ENCODE measurements at places on chromosomes 6 and 20.

DNA sequence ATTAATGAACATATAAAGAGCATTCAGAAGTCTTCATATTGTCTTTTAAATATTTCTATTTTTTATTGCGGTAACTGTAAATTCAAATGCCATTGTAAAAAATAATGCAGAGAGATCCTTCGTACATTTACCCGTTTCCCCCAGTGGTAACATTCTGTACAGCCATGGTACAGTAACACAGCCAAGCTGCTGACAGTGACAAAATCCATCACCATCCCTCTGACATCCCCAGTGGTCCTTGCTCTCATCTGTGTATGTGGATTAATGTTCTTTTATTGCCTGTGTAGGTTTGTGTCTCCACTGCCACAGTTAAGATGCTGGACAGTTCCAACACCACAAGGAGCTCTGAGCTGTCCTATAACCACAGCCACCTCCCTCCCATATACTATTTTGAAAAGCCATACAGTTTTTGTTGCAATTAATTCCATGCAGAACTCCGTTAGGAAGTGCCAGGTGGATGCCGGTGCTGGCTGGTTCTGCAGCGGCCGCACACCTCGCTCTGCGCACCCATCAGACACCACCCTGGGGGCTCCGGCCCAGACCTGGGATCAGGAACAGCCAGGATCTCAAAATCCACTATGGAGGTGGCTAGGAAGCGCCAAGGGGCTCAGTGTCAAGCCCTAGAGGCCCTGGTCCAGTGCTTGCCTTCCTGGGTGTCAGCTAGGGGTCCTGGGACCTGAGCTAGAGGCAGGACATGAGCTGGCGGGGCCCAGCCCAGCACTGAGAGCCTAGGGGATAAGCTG lies 93.1 kb upstream of the PMEPA1 start:
- no peak for DNase-seq

GRCh38 chr20:15528391-15529111 lies 1044.7 kb downstream of the KIF16B start:
- DNase-seq = no peak

GRCh38 chr6:37862430-37862829 lies 42.9 kb downstream of the ZFAND3 start:
- no peak for DNase-seq

DNA sequence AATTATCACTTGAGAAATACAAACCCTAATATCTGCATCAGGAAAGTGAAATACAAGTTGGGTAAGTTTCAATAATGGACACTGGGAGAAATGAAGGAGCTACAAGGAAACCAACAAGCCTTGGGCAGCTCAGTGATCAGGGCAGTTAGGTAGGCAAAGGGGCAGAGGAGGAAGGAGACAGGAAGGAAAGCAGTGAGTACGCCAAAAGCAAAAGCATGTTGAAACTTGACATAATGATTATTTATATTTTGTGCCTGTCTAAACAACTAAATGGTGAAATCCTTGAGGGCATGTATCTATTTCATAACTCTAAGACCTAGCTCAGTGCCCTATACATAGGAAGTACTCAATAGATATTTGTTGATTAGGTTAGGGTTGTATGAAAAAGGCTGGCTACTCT lies 23.3 kb downstream of the PXT1 start:
- no peak for DNase-seq

DNA sequence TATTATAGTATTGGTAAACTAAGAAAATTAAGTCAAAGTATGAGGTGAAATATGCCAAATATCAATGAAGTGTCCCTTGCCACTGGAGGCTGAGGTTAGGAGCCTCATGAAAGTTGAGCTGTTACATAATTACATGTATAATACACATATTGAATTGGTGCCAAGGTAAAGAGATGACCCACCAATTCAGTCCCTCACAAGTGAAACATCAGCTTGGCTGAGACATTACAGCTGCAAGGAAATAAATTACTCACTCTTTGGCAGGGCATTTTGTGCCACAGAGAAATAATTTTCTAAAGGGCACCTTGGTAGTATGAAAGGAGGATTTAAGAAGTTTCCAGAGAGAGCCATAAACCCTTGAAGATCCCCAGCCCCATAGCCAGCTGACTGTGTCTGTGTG lies 127.4 kb downstream of the ADGRG6 start:
- DNase-seq = no peak

GRCh38 chr6:73870907-73871306 lies 174.9 kb downstream of the CD109 start:
- DNase-seq = no peak

DNA sequence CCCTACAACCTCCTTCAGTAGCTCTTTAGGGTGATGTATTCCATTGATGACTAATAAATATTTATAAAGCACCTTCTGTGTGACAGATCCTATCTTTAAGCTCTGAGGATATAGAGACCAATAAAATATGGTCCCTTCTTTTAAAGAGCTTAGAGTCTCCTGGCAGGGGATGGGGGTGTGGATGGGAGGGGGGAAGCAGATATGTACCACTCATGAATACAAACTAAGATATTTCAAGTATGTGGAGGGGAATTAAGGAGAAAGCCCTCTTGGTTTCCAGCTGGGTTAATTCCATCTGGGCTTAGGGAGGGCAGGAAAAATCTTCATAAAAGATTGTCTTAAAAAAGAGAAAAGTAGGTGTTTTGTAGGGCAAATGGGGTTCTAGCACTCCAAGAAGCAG lies 21.6 kb upstream of the FBXO9 start:
- no peak for DNase-seq

GRCh38 chr6:34875292-34876213 lies 12.3 kb downstream of the TAF11 start:
- DNase-seq = no peak

DNA sequence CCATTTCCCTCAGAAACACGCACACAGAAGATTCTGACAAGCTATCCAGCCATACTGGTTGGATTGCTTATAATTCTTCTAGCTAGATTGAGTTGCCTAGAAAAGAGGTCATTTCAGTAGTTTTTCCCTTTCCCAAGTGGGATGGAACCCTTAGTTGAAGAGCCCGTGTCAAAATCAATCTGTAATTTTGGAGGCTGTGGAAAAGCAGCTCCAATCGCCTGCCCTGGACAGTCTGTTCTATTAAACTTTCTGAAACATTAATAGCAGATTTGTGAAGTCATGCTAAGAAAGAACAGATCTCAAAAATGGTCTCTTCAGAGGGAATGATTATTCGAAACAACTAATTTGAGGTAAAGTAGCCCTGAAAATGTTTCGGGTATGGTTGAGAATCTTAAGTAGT lies 29.3 kb downstream of the TMEM200A start:
- DNase-seq = no peak

DNA sequence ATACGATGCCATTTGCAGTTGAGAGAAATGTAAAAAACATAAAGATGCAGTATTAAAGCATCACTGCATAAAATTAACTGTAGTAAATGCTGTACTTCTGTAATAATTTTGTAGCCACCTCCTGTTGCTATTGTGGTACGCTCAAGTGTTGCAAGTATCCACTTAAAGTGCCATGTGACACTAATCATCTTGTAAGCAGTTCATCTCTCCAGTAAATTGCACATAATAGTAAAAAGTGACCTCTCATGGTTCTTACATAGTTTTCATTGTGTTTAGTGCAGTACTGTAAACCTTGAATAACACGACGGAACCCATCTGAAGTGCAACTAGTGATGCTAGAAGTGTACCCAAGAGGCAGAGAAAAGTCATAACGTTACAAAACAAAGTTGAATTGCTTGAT lies 190.1 kb upstream of the VGLL2 start:
- DNase-seq = no peak

DNA sequence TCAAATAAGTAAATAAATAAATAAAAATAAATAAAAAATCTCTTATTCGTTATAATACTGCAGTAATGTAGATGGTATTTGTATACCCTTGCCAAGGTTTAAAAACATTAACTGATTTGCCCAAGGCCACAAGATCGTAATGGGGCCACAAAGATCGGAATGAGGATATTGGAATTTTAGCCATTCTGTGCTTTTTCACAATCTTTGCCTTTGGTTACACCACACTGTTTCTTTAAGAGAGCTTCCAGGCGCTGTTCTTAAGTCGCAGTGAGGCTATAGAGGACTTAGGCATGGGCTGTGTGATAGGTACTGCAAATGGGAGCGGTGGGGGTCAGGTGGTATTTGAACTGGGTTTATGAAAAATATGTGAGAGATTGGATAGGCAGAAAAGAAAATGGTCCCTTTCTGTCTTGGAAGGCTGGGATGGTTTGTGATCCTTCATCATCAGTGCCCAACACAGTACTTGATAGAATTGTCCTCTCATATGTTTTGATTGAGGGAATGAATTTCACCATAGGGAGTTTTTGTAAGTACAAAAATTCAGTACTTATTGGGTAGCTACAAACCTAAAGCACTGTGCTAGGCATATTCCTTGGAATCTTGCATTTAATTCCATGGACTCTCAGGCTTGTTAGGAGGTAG lies 1.4 kb downstream of the NUS1 start:
- DNase-seq = no peak

GRCh38 chr6:113623129-113623528 lies 234.0 kb upstream of the MARCKS start:
- no peak for DNase-seq

DNA sequence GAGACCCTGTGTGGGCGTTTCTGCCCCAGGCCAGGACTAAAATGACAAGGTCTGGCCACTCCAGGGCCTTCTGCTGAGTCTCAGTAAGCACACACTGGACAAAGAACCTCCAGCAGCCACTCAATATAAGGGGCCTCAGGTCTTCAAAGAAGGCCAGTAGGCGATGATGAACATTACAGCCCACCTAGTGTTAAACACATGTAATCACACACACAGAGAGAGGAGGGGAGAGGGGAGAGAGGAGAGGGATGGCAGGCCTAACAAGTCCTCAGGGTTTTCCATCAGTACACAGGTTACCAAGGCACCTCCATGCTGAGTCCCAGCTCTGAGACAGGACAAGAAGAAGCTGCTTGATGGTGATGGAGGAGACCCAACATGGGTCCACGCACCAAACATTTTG lies 325.6 kb downstream of the PTPRT start:
- DNase-seq = no peak

GRCh38 chr6:138576313-138576712 lies 77.0 kb upstream of the NHSL1 start:
- no peak for DNase-seq

GRCh38 chr20:43938932-43939761 lies 24.5 kb downstream of the TOX2 start:
- no peak for DNase-seq

DNA sequence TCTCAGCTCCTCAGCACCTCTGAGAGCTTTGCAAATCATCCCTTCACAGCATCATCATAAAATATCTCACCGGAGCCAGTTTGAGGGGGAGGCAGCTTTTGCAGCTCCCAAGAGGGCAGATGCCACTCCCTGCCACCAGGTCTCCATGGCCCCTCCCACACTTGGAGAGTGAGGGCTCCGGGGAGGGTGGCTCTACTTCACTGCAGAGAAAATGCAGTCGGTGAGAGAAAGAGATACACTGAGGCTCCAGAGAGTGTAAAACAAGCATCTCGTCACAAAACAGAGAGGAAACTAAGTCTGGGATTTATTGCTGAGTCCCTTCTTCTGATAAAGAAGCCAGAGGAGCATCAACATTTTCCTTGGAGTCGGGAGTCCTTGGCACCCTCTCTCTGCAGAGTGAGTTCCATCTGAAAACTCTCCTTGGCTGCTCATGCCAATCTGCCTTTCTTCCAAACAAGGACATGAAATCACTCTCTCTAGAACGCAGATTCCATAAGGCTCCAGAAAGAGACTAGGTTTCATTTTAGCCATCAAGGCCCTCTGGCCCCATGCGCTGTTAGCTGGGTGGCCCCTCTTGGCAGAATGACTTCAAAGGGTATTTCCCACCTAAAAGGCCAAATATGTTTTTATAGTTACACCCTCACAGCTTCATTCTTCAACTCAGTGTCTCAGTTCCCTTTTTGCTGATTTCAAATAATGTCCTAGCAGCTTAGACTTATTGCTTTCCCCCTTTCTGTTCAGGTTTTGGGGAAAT lies 70.6 kb upstream of the F13A1 start:
- no peak for DNase-seq

GRCh38 chr6:13528232-13528631 lies 40.8 kb upstream of the GFOD1 start:
- no peak for DNase-seq

DNA sequence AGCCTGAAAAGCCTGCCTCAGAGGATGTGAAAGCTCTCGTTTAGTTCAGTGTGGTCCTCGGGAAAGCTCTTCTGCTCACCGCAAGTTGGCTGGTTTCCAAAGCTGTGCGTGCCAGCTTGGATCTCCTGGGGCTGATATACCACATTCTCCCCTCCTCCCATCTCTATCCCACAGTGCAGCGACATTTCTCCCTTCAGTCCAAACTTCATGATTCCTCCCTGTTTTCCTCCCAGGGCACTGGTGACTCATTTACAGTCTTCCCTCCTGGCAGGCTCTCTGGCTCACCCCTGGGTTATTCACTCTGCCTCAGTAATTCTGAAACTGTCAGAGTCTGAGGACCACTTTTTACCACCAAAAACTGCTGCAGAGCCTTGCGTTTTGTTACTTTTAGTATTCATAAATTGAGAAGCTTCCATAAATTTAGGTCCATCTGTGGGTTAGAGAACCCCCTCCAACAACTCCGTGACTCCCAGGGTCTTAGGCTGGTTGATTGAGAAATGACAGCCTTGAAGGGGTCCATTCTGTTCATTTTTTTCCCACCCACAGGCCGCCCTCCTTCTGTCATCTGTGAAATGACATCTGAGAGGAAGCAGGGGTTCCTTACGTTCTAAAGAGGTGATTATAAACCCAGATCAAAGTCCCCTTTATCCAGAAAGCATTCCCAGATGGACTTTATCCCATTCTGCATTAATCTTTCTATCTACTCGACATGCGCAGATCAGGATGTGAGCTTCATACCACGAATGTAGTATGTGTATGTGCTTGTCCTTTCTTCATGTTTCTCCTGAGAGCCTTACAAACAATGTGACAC lies 6.1 kb downstream of the TRIM10 start:
- no peak for DNase-seq

GRCh38 chr6:154247119-154247861 lies 109.3 kb downstream of the IPCEF1 start:
- DNase-seq = peak; percentile 58

GRCh38 chr6:15287670-15288375 lies 42.0 kb downstream of the JARID2 start:
- DNase-seq = no peak

- no peak for DNase-seq
Observed at GRCh38 chr6:105753620-105754211, 332.4 kb upstream of the PRDM1 start.

DNA sequence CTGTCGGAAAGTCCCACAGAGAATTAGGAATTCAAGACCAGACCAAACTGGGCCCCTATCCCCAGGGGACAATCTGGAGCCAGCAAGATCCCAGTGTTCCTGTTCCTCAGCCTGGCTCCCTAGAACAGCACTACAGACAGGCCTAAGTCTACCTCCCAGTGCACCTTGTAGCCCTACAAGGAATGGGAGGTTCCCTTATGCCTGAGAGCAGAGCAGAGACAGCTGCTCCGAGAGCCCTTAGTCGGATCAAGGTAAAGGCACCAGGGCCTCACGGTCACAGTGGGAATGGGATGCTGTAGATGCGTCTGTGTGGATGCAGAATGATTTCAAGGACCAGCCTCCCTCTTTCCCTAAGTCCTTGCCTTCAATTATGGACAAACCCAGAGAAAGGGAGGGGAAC lies 204.5 kb upstream of the STXBP5 start:
- no peak for DNase-seq

- no peak for DNase-seq
Observed at GRCh38 chr6:55667341-55667740, 88.3 kb upstream of the HMGCLL1 start.

GRCh38 chr20:26167499-26167898 lies 470.8 kb upstream of the ZNF337 start:
- no peak for DNase-seq

GRCh38 chr6:136282906-136283305 lies 6.7 kb downstream of the BCLAF1 start:
- DNase-seq = no peak

All from CD4-positive, alpha-beta T cell treated with Interleukin-6 for 4 hours (primary cell).